ENCODE measurements at places on chromosomes 1 and 21.

DNA sequence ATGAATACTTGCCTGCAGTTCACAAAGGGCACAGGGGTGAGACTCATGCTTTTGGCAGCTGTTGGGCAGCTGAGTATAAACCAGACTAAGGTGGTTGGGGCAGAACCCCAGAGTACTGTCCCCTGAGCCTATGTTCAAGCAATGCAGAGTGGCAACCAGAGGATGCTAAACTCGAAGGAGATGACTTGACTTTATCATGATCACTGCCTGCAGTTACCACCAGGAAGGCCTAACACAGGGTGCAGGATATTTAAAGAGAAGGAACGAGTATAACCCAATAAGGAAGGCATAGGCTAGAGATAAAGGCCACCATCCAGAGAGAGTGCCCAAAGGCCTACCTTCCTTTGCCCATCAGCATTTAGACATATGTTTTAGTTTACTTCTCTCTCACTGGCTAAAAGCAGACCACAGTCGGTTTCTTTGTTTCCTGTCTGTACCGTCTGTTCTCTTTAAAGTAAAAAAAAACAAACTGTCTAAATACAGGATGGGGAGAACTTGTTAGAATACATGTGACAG is 83.3 kb downstream of the MPZL1 start:
- DNase-seq, result no peak

DNA sequence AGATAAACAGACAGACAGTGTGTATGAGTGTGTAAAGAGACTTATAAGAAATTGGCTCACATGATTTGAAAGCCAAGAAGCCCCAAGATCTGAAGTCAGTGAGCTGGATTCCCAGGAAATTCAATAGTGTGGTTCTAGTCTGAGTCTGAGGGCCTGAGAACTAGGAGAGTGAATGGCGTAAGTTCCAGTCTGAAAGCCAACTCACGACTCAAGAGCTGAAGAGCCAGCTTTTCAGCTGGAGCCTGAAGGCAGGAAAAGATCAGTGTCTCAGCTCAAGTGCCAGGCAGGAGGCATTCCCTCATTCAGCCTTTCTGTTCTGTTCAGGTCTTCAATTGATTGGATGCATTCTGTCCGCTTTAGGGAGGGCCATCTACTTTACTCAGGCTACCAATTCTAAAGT is 257.2 kb downstream of the PLPP3 start:
- DNase-seq, result no peak

- DNase-seq, result no peak
Measured at GRCh38 chr1:190908691-190909090, 431.0 kb upstream of the BRINP3 start.

- DNase-seq, result no peak
Measured at GRCh38 chr1:121525355-121525754, 340.6 kb downstream of the SRGAP2C start.

DNA sequence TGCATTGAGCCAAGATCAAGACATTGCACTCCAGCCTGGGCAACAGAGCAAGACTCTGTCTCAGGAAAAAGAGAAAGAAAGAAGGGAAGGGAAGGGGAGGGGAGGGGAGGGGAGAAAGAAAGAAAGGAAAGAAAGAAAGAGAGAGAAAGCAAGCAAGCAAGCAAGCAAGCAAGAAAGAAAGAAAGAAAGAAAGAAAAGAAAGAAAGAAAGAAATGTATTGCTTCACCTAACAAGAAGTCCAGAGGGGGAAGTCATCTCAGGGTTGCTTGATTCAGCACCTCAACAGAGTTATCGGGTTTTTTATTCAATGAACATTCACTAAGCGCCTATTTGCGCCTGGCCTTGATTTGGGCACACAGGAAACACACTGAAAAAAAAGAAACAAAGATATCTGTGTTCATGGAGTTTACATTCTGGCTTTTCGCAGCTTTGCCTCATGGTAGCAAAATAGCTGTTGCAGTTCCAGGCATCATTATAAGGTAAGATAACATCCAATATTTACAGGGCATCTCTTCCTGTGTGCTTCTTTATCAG is 8.2 kb upstream of the RCSD1 start:
- DNase-seq, result no peak

DNA sequence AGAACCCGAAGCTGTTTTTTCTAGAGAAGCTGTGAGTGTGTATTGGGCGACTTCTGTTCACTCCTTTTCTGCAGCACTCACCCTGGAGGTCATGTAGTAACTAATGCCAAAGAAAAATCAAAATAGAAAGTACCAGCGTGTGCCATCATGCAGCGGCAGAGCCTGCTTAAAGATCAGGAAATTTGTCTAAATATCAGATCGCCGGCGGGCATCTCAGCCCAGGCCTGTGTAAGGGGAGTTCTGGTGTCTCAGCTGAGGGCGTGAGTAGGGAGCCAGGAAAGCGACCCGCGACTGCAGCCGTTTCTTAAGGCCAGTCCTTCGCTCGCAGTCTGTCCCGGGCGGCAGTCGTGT is 768 bp downstream of the EDARADD start:
- no peak for DNase-seq

DNA sequence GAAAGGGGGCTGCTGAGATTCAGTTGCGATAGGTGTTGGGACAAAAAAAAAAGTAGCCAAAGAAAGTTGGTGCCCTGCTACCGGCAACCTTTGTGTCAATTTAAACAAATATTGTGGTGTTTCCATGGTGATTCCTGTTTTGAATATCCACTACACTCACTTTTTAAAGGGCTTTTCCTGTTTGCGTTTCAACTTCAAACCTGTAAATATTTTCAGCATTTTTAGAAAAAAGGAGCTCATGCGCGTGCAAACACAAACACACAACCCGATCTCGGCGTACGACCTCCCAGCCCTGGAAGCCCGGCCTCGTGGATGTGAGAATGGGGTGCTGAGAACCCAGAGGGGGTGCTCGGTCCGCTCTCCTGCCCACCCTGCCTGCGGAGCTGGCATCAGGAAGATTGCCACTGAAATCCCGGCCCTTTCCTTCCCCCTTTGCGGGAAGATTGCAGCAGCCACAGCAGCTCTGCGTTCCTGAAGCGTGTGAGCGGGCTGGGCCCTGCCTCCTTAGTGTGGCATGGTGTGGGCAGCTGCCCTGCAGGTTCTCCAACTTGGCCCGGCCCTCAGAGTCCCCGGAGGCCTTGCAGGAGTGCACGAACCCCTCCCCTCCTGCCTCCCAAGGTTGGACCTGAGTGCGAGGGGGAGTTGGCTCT is 34.8 kb downstream of the CASZ1 start:
- DNase-seq, result no peak

GRCh38 chr1:186873687-186874086 is 44.9 kb downstream of the PLA2G4A start:
- no peak for DNase-seq

DNA sequence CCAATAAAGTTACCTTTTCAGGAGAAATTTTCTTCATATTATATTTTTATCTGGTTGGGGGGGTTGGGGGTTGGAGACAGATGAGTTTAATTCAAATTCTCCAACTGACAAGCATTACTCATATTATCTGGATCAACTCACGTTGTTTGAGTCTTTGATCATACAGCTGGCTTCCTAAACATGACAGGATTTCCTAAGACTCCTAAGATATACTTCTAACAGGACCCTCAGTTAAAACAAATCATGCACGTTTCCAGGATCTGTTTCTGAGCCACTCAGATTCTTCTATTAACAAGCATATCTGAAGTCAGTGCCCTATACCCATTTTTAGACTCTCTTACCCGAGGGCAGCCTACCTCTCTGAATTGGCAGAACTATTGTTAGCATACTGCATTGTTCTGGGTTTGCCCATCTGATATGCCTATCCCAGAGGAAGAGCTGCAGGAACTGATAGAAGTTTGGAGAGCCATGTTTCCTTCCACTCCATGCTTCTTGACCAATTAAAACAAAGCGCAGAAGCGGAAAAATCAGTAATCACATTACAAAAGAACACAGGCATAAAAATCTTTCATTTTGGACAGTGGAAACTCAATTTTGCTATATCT is 653.9 kb downstream of the LTN1 start:
- no peak for DNase-seq

- DNase-seq, result no peak
Measured at GRCh38 chr1:159092036-159092760, 15.6 kb upstream of the AIM2 start.

DNA sequence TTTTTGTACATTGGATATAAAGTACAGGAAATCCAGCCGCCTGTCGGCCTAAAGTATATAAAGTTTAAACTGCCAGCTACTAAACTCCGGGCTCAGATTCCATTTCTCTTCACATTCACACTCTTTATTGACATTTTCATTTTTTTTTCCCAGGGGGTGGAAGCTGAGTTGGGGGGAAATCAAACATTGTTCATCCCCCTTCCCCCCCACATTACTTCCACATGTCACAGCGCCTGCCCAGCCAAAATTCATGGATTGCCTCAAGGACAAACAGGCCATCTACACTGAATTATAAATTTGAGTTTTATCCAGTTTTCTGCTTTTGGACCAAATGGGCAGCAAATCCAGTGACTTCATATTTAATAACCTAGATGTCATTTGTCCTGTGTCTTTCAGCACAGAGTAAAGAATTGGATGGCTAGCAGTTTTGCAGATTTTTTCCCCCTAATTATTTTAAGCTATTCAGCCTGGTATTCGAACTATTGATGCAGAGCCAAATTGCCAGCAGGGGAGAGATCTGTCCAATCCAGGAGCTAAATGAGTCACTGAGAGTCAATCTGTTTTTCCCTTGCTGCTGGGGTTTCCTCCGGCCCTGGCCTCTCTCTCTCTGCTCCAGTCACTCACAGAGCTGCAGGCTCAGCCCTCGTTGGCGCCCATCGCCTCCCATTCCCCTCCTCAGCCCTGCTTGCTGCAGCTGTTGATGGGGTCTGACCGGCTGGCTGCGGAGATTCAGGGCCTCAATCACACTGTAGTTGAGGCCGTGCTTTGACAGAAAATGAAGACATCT is 98.0 kb downstream of the LMO4 start:
- DNase-seq, result no peak

- no peak for DNase-seq
Measured at GRCh38 chr1:1120096-1120495, 4.2 kb upstream of the C1orf159 start.

GRCh38 chr1:235442788-235443429 is 61.3 kb downstream of the B3GALNT2 start:
- peak; percentile 68 for DNase-seq

- peak; percentile 50 for DNase-seq
Measured at GRCh38 chr1:65278376-65279069, 30.8 kb upstream of the DNAJC6 start.

DNA sequence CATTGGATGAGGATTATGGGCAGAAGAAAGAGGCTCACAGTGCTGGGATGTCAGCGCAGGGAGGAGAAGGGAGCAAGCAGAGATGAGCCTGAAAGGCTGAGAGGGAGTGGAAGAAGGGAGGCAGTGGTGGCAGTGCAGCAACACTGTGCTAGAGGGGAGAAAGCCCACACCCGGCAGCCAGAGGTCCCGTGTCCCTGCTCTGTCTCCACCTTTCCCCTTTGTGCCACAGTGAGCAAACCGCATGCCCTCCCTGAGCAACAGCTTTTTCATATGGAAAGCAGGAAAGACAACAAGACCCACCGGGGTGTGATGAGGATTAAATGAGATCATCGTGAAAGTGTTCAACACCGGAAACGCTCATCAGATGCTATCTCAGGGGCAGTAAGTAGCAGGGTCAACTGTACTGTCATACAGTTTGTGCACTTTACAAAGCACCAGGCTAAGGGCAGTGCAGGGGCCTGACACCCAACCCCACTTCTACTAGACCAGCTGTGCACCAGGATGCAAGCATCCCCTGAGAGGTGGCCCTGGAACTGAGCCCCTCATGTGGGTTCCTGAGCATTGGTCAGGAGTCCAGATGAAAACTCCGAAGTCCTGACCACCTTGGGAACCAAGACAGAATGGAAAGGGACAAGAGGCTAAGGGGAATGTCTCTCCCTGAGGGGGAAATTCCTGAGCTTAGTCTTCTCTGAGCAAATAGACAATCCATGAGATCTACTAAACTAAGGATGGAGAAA is 9.1 kb downstream of the NHLH1 start:
- DNase-seq, result no peak

- no peak for DNase-seq
Measured at GRCh38 chr21:20040768-20041167, 957.4 kb upstream of the NCAM2 start.

DNA sequence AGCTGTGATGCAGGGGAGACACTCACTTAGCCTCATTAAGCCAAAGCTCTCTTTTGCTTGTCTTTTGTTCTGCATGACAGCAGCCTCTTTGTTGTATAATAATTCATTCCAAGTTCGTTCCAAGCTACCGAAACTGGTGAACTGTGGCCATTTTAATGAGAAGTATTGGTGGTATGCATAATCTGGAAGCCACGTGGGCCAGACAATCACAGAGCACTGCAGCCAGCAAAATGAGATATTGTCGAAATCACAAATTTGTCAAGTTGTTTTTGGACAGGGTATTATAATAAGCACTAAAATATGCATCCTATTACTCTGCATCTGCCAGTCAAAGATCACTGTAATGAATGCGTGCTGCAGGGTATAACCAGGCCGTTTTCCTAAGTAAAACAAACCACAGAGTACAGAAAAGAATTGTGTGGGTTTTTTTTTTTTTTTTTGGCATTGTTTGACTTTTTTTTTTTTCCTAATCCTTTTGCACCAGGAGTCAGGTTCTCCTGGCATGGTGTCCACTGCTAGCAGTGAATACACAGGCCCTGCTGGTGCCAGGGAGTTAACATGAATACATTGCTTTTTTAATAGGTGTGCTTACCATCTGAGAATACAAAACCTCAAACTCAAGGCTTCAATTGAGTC is 423.9 kb downstream of the PTBP2 start:
- DNase-seq, result no peak

GRCh38 chr1:93114391-93114790 is 35.3 kb downstream of the MTF2 start:
- DNase-seq, result no peak

- DNase-seq, result no peak
Measured at GRCh38 chr1:3524556-3525203, 70.2 kb downstream of the ARHGEF16 start.

DNA sequence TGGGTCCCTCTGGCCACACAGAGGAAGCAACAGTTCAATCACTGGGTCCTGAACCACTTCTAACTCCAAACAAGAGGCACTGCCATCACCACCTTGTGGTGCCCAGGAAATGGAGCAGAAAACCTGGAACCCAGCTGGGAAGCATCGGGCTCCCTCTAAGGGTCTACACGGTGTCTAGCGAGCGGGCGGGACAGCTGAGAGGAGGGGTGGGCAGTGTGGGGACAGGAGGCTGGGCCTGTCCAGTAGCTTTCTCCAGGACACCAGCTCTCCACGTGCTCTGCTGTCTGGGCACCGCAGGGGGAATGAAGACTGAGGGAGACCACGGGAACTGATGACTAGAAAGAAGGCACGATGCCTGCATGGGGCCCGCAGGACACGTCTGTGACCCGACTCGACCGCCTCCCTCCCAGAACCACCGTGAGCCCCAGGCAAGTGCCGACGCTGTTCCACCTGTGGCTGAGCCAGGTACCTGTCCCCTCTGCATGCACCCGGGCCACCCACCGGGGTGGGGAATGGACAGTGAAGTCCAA is 5.4 kb upstream of the PRDM15 start:
- DNase-seq, result no peak

- no peak for DNase-seq
Measured at GRCh38 chr1:21123287-21123948, 53.3 kb downstream of the EIF4G3 start.

- DNase-seq, result no peak
Measured at GRCh38 chr1:190000365-190000872, 477.2 kb downstream of the BRINP3 start.

GRCh38 chr1:83800066-83800465 is 198.9 kb downstream of the TTLL7 start:
- no peak for DNase-seq

- DNase-seq, result no peak
Measured at GRCh38 chr1:103942029-103942428, 192.3 kb downstream of the AMY1C start.

All from hematopoietic multipotent progenitor cell treated with erythropoietin and hydrocortisone succinate and interleukin-3 and kit ligand, for 17 days (in vitro differentiated cells).